ENCODE measurements at places on chromosomes 11 and 22.

- DNase-seq: no peak
Measured at GRCh38 chr22:45859231-45860161, 117.5 kb downstream of the WNT7B start.

GRCh38 chr22:19800761-19801244 is 40.2 kb downstream of the TBX1 start:
- DNase-seq: no peak

- DNase-seq: peak; percentile 77
Measured at GRCh38 chr11:44755556-44756523, 29.1 kb downstream of the TSPAN18 start.

DNA sequence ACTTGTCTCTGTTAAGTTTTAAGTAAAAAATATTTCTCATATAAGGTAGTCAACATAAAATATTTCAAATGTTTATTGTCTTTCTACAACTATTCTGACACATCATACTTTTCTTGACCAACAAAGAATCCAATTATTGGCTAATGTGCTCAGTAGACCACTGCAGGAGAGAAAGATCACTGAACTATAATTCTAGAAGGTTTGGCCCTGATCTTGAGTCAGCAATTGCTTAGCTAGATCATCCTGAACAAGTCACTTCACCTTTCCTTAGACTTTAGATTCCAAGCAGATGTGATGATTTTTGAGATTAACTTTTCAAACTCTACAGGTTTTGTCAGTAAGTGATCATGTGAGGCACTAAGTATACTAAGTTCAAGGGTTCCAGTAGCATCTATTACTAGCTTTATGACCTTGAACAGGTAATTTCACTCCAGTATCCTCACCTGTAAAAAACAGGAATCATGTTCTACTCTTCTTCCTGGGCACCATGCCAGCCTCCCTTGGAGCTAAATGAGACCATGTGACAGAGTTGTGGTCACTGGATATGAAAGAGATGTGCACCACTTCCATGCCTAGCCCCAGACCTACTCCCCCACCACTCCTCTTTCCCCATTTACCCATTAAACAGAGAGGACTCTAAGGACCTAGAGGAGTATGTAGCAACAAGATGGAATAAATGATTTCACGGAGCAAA is 17.3 kb downstream of the PGM2L1 start:
- no peak for DNase-seq

GRCh38 chr11:110858547-110858921 is 146.3 kb upstream of the ARHGAP20 start:
- DNase-seq: peak; percentile 74

DNA sequence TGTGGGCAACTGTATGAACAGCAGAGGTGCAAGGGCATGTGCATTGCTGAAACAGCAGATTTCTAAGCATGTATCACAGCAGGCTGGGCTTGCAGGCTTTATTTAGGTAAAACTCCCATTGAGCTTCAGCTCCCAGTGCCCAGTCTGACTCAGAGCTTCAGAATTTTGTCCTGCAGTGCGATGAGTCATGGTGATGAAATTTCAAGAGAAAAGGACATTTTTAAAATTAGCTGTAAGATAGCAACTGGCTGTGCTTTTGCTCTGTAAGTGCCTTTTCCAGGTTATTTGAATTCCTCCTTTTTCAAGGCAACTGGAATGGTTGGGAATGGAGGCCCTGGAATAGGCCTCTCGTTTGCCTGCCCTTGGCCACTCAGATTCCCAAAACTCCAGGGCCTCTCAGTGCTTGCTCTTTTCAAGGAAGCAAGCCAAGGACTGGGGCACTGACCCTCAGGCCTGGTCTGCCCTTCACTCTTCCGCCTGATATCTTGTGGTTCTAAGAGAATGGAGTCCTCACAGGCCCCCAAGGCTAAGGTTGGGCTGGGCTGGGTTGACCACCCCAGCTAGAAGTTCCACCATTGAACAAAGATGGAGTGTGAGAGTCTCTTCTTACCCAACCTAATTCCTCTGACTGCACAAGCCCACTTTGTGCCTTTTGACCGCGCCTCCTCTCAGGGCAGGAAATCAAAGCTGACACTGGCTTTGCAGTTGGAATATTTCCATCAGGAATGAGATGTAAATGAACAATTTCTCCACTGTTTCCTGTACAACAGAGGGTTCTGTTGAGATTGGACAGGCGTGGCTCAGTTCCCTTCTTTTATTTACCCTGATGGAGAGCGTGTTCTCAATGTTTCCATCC is 59.5 kb upstream of the PRSS23 start:
- DNase-seq: no peak

- no peak for DNase-seq
Measured at GRCh38 chr11:36019005-36019596, 75.2 kb downstream of the LDLRAD3 start.
